Bronchus fibroblast of lung (primary cell): ENCODE measurements at places on chromosomes 12 and 14. TPM values are rescaled to one million over a fixed set of nuclear protein-coding genes. Genes with fewer than 3 reads are reported as not detected.

The NAB2 gene
- 45.7 and 49.2 TPM in 2 replicates for total RNA-seq

The EGLN3 gene
- total RNA-seq = 0.15 and 0.34 TPM in 2 replicates

The IFT81 gene
- total RNA-seq = 6.8 and 8.2 TPM in 2 replicates

The HIF1A gene
- total RNA-seq = 403 and 419 TPM in 2 replicates

The AQP2 gene
- total RNA-seq = not detected in 2 replicates

The CFAP73 gene
- not detected in 2 replicates for total RNA-seq

The GPRC5A gene
- 6.1 and 7.4 TPM in 2 replicates for total RNA-seq

The RIN3 gene
- total RNA-seq = 6.2 and 7.3 TPM in 2 replicates

The STAC3 gene
- 0.50 and 0.59 TPM in 2 replicates for total RNA-seq

The MIPOL1 gene
- total RNA-seq = 5.6 and 7.6 TPM in 2 replicates

The CDKL1 gene
- 2.9 and 3.9 TPM in 2 replicates for total RNA-seq

The CIROP gene
- total RNA-seq = 0.34 and 0.45 TPM in 2 replicates

The TMTC2 gene
- 0.84 and 1.6 TPM in 2 replicates for total RNA-seq

The PCED1B gene
- 0.17 and 1.0 TPM in 2 replicates for total RNA-seq

The KCNJ8 gene
- 1.6 and 2.2 TPM in 2 replicates for total RNA-seq

The KRT77 gene
- not detected in 2 replicates for total RNA-seq

The SETD3 gene
- total RNA-seq = 19.2 and 24.4 TPM in 2 replicates
